ENCODE measurements at places on chromosomes 1 and 21.

- peak; percentile 18 for DNase-seq
Observed at GRCh38 chr1:26164861-26165842, 3.6 kb downstream of the C1orf232 start.

GRCh38 chr1:61504852-61505390, 220.0 kb downstream of the TM2D1 start:
- peak; percentile 34 for DNase-seq

DNA sequence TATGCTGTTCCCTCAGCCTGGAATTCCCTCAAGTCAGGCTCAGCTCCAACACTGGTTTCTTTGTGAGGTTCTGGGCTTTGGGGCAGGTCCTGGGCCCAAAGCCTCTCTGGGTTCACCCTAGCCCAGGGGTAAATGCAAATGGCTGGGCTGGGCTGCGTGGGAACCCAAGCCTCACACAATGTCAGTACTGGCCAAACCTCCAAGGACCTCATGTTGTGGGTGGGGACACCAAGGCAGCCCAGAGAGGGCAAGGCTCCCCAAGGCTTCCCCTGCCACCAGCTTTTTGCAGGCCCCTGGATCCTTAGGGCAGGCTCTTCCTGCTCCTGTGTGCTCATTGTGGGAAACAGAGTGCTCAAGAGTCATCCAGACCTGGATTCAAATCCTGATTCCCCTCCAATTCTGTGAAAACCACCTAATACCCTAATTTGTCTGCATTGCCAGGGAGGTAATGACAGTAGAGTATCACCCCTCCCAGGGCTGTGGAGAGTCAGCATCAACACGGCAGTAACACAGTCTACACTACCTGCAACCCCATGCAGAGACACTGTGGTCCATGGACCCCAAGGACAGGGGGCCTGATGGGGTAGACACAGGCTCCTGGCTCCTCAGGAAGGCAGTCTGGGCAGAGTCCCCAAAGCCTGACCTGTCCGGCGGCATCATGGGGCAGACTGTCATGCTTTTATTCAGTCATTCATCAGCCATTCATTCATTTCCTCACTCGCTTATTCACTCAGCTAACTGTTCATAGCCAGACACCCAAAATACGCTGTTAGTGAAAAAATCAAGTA, 85.7 kb downstream of the DMRTB1 start:
- DNase-seq, result no peak

DNA sequence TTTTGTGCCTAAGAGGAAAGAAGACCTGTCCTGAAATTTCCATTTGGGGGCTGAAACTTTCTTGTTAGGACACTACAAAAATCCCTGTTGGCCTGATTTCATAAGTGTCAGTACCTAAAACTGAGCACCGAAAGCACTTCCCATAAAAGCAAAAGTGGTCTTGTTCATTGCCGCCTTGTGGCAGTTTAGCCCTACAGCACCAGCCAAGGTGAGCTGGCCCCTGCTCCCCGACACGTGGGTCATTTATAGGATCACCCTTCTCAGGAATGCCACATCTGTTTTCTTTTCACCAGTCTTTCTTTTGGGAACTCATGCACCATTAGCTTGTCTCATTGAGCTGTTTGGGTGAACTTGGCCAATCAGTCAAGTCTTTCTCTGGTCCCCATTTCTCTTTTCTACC, 155.8 kb upstream of the KAZN start:
- DNase-seq, result no peak

DNA sequence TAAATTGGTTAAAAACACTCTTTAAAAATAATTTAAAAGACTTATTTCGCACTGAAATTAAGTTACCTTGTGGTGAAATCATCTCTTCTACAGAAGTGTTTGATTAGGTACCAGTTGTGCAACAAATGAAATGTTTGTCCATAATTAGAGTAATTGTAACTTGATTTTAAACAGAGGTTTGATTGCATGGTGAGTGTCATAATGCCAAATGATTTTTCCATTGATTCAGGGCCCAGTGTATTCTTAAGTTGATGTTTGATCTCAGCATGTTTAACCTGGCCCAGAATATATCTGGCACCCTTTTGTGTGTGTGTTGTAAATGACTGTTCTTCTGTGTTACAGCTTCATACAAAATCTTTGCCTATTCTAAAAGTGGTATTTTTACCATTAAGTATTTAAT, 28.5 kb downstream of the LRRC8B start:
- no peak for DNase-seq

- no peak for DNase-seq
Observed at GRCh38 chr1:201676197-201676596, 137.3 kb downstream of the NAV1 start.

GRCh38 chr1:111758373-111758772, 2.7 kb downstream of the DDX20 start:
- DNase-seq, result peak; percentile 24

- no peak for DNase-seq
Observed at GRCh38 chr1:29747196-29747595, 510.9 kb downstream of the PTPRU start.

GRCh38 chr1:8197493-8198282, 120.2 kb upstream of the SLC45A1 start:
- peak; percentile 84 for DNase-seq

DNA sequence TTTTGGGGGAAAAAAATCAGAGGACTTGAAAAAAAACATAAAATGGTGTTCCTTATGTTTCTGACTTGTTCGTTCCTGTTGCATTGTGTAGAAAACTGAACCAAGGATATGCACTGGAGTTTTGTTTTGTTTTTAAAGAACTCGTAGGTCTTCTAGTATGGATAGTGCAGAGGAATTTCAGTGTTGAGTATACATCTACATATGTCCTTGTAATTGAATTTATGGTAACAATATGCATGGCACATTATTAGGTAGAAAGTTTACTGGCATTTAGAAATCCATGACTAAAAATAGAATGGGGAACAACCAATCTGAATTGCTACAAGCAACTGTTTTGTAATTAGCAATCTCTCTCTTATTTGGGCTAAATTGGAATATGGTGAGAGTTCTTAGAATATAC, 188.3 kb upstream of the ZRANB2 start:
- no peak for DNase-seq

- no peak for DNase-seq
Observed at GRCh38 chr1:13628711-13629110, 45.1 kb downstream of the PDPN start.

GRCh38 chr1:185920602-185921001, 186.4 kb downstream of the HMCN1 start:
- no peak for DNase-seq

- no peak for DNase-seq
Observed at GRCh38 chr1:161706113-161706481, 932 bp upstream of the FCRLA start.

DNA sequence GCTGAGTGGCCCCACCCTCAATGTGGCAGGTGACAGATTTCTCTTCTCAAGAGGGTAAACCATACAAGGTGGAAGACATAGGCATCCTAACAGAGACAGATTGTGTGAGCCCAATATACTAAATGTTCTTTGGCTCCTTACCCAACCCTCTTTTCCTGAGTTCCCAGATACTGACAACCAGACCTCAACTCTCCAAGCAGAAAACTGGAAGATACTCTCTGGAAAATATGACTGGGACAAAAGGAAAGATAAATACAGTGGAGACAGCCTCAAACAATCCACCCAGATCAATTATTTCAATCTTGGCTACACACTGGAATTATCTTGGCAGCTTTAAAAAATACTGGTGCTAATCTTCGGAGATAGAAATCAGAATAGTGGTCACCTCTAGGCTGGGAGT, 6.5 kb downstream of the EVI5 start:
- no peak for DNase-seq

- DNase-seq, result no peak
Observed at GRCh38 chr21:32256251-32256650, 22.6 kb downstream of the MIS18A start.

DNA sequence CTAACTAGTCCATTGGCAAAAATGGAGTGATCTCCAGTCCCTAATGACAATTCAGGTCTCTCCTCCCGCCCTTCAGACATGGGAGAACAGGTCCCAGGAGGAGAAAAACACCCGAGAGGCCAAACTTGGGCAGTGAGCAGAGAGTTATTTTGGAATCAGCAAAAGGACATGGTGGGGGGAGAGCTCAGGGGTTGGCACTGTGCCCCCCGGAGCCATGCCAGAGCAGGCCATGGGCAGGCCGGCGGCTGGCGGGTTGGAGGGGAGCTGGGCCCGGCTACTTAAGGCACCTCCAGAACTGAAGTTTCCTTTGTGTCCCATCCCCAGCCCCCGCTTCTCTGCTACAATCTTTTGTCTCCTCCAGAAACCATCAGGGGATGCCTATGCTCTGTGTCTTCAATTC, 7.1 kb downstream of the LGR6 start:
- no peak for DNase-seq

DNA sequence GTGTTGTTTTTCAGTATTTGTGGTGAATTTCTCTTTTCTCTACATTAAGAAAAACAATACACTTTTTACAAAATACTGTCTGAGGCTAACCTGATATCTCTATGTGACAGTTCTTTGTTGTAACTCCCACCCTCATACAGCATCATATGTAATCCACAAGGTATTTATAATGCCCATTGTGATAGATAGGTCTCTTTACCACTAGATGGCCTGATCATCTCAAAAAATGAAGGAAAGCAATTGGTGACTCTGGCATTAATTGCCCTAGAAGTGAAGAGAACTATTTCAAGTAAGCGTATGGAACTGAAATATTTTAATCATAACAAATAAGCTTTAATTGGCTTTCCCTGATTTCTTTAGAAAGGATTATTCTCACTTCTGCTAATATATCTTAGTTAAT, 36.2 kb upstream of the HFM1 start:
- peak; percentile 64 for DNase-seq

DNA sequence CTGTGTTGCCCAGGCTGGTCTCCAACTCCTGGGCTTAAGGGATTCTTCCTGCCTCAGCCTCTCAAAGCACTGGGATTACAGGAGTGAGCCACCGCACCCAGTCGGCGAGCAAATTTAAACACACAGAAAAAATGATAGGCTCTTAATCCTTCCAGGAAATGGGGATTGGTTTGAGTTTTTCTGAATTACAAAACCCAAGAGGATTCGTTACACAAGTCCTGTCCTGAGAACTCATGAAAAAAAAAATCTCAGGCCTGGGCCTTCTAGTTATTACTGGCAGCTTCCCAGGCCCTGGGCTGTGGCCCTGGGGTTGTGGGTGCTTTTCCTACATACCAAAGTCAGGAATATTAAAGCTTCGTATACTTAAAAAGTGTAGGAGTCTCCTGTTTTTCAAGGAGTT, 6.3 kb upstream of the IFNGR2 start:
- no peak for DNase-seq

DNA sequence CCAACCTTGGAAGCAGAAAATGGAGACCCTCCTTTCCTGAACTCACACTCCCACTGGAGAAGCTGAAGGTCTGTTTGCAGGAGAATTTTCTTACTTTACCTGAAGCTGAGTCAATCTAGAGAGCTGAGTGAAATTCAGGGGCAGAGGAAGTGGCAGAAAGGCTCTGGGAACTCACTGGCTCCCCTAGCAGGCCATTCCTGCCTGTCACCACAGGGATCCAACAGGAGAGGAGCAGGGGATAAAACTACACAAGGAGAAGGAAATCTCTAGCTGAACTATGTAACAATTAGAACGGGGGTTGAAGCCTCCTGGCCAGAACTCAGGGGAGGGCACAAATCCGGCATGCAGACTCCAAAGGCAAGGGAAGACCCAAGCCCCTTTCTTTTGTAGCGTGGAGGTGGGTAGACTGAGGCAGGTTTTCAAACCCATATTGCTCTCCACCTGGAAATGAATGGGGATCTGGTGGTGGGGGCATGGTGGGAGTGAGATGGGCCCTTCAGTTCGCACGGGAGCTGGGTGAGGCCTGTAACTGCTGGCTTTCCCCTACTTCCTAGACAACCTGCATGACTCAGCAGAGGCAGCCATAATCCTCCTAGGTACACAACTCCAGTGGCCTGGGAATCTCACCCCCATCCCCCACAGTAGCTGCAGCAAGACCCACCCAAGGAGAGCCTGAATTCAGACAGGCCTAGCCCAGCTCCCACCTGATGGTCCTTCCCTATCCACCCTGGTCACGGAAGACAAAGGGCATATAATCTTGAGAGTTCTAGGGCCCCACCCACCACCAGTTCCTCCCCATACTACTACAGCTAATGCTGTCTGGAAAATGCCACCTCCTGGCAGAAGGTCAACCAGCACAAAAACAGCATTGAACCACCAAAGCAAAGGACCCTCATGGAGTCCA, 158.1 kb downstream of the LTN1 start:
- DNase-seq, result peak; percentile 4

GRCh38 chr21:45590246-45590725, 48.0 kb upstream of the SLC19A1 start:
- peak; percentile 72 for DNase-seq

DNA sequence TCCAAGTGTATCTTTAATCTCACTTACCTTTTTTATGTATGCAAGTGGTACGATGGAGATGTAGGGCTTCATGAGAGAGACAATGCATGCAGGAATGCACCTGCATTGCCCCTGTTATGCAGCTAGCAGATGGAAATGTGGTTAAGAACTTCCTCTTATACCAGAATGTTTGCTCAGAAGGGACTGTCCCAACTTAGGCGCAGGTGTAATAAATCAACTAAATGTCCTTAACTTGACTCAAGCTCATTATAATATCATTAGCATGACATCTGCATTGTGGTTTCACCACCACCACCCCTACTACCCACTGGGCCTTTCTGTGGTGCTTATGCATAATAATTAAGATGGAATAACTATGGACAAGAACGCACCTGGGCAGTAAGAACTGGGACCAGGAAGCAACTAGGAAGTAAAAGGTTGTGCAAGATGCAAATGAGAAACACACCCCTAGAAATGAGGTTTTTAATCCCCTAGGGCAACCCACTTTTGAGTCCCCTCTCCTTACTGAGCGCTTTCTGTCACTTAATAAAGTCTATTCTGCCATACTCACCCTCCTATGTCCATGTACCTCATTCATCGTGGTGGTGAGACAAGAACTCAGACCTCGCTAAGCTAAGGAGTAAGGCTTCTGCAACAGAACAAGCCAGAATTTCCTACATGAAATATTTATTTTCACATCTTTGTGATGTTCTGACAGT, 1103.3 kb upstream of the B3GALT2 start:
- peak; percentile 30 for DNase-seq

DNA sequence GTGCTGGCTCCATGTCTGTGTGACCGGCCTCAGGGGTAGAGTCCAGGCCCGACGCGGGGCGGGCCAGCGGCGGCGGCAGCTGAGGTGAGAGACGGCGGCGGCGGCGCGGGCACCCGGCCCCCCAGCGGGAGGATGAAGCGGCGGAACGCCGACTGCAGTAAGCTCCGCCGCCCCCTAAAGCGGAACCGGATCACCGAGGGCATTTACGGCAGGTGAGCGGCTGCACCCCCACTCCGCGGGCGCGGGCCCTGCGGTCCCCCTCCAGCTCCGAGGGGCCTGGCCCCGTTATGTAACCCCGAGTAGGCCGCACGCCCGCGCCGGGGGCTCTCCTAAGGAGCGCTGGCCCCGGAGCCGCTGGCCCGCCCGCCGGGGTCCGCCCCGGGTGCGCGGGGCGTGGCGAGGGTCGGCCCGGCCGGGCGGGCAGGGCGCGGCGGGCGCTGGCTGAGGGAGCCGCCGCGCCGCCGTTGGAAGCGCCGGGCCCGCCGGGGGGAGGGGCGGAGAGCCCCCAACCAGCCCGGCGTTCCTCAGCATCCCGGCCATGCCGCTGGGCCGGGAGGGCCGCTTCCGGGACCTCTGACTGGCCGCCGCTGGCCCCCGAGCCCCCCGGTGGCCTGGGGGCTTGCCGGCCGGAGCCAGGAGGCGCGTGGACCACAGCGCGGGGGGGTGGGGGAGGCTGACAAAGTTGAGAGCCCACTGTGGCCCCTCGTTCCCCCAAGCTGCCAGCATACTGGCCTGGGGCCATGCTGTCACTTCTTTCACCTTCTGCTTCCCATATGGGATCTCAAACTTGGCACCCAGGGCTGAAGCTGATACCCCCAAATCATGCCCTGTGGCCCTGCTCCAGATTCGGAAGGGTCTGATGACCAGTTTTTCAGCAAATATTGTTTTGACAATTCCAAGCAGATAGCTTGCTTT, 527 bp downstream of the MACO1 start:
- DNase-seq, result peak; percentile 45
